ENCODE measurements at places on chromosomes 5 and 9.

GRCh38 chr9:114487607-114488300 lies 17.5 kb downstream of the WHRN start:
- DNase-seq, result peak; percentile 79

GRCh38 chr9:123478160-123478559 lies 122.2 kb downstream of the CRB2 start:
- no peak for DNase-seq

DNA sequence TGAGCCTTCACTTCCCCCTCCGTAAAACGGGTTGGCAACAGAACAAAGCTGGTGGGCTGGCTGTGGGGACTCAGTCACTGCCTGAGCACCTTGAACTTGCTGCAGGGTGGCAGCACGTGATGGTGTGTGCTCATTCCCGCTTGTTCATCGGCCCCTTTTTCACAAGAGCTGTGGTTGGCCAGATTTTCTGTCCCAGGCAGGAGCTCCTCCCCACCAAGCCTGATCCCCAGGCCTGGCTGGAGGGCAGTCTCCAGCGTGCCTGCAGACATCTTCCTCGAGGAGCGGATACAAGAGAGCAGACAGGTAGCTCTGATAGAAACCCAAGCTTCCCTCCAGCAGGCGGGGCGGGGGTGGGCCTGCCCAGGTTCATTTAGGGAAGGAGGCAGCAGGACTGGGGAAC lies 61.9 kb upstream of the ORM1 start:
- DNase-seq, result no peak

DNA sequence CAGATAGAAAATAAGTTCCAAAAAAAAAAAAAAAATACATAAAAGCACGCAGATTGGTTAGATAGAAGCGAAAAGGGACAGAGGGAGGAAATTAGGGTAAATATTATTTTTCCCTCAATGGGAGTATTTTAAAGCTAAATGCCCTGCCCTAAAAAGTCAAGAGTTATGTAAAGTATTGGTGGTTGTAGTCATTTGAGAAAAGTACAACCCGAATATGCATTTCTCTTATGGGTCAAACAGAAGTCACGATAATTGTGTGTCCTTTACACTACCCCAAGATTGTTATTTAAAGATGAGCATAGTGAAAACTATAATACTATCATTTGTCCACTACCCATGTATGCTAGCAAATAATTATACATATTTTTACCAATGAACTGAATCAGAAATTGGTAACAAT lies 368.7 kb downstream of the NDUFS4 start:
- DNase-seq, result no peak

DNA sequence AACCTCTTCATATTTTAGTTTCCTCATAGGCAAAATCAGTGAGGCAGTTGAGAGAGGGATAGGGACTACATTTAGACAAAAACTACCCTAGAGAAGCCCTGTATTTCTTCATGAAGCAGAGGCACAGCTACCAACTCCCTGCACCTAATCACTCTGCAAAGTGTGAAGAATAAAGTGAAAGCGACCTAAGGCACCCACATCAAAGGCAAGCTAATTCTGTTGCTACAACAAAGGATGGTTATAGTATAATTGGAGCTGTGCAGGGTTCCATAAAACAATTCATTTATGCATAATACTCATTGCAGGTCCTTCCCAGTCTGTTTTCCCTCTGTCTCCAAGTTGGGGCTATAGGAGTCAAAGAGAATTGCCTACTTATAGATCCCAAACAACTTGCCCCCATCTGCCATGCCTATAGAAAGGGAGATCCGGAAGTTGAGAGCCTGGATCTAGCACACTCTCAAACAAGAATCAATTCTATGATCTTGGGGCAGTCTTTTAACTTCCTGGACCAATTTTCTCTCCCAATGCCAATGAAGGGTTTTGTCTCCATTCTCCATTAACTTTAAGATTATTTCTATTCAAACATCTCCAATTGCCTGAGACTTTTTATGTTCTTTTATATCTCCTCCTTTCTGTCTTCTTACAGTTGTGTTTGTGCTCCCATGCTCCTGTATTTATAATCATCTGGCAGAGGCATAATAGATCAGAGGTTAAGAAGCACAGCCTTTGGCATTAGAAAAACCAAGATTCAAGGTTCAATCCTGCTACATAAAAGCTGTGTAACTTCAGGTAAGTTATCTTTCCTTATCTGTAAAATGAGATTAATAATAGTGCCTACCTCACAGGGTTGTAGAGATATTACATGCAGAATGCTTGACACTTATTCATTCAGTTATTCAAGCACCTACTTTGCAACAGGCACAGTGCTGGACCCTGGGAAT lies 56.0 kb upstream of the PTGER4 start:
- DNase-seq, result no peak

DNA sequence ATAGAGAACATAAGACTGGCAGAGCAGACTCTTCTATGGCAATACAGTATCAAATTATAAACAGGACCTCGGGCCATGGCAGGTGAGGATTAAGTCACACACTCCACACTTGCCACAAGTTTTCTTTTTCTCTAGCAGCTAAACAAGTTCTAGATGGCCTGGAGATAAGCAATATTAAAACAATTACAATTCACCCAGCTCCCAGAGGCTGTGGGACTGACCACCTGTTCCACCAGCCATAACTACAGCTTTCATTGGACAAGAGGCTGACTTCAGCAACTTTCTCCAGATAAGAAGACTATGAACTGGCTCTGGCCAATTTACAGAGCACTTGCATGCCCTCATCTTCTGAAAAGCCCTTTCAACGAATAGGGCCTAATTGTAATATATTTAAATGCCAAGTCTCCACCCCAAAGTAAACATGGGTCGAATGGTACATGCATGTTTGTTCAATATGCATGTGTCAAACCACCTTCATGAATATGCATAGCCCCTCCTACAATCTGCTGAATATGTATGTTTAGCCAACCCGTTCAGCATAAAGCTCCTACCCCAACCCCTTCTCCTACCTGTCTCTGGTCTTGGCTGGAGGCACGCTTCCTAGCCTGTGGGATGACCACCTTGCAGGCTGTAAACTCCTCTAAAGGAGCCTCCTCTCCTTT lies 6.1 kb upstream of the CFAP157 start:
- DNase-seq, result no peak

- peak; percentile 43 for DNase-seq
Observed at GRCh38 chr5:73186976-73187375, 14.0 kb downstream of the TMEM174 start.

DNA sequence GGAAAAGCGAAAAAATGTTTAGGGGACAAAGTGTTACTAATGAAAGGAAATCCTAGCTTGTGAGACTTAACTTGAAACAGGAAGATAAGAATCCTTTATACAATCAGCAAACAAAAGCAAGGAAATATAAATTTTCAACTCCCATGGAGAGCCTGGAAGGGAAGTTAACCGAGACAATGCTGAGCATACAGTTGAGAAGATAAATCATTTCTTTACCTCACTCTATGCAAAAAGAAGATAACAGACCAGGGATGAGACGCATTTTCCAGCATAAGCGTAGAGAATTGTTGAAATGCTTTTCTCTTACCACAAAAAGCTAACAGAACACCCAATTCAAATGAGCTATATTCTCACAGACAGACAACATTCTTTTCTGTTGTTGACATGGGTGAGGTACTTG lies 309.6 kb downstream of the CWC27 start:
- DNase-seq, result peak; percentile 77

- DNase-seq, result peak; percentile 46
Observed at GRCh38 chr9:79574781-79575180, 3.0 kb downstream of the TLE4 start.

GRCh38 chr9:126955811-126956210 lies 41.2 kb downstream of the RALGPS1 start:
- DNase-seq, result no peak

DNA sequence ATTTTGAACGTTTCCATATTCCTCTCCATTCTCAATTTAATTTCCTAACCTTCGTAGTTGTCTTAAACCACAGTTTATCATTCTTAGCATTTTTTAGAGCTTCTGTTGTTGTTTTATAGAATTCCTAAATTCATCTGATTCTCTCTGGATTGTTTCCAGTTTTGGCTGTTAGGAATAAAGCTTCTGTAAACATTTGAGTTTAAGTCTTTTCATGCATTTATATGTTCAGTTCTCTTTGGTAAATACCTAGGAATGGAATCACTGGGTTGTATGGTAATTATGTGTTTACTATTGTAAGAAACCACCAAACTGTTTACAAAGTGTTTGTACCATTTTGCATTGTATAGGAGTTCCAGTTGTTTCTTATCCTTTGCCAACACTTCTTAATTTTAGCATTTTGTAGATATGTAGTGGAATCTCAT lies 29.7 kb downstream of the GPR21 start:
- DNase-seq, result peak; percentile 89

DNA sequence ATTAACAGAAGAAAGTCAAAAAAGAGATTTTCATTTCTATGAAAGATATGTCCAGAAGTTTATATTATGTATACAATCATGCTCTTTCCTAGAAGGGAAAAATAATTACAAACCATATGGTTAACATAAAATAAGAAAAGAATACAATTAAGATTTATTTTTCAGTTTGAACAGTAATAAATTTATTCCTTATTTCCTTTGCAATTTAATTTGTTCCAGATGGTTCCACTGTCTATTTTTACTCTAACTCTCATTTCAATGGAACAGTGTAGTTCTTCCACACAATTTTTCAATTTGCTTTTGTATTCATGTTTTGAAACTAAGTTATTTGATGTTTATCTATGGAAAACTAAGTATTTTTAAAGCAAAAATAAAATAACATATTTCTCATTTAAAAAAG lies 1026.3 kb downstream of the TAF11L14 start:
- DNase-seq, result no peak

DNA sequence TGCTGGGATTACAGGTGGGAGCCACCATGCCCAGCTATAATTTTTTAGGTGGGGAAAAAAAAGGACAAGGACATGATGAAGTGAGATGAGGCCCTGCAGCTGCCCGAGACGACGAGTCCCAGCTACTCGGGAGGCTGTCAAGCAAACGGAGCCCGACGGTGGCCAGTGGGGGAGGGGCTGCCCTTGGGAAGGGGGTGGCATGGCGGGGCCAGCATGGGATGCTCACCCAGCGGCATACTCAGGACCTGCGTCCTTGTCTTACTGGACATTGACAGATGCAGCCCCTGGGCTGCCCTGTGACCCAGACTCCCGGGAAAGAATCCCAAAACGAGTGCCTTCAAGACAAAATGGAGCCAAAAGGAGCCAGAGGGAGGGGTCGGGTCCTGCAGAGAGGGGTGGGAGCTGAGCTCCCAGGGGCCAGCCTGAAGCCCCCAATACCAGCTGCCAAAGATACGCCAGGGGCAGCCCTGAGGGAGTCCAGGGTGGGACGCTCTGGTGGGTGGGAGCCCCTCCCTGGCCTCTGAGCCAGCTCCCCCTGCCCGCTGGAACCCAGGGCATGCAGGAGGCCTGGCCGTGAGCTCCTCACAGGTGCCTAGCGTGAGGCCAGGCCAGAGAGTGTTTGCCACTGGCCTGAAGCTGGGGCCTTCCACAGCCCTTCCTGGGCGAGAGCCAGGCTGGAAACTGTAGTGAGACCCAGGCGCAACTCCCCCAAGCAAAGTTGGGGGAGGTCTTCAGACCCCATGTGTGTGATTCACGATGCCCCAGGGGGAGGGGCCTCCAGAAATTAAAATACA lies 15.7 kb downstream of the CCDC187 start:
- DNase-seq, result no peak

- DNase-seq, result no peak
Observed at GRCh38 chr9:99235069-99235468, 13.0 kb downstream of the SEC61B start.

DNA sequence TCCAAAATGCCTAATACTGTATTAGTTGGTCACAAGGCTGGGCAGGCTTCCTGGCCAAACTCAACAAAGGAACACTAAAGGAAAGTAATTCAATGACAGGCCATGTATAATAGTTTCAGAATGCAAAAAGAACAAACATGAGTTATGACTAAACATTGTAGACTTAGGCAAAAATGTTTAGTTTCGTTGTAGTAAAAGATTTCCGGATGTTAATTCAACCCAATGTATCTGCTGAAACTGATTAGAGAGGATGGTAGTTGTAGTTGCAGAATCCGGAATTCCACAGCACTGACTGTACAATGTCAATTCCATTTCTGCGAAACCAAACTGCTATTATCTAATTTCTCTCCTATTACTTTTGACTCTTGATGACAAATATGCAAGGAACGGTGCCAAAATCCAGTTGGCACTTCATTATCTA lies 117.9 kb upstream of the FST start:
- DNase-seq, result peak; percentile 100

GRCh38 chr5:1483064-1483463 lies 37.8 kb upstream of the SLC6A3 start:
- DNase-seq, result no peak

GRCh38 chr5:72206160-72206559 lies 98.9 kb downstream of the MAP1B start:
- no peak for DNase-seq

DNA sequence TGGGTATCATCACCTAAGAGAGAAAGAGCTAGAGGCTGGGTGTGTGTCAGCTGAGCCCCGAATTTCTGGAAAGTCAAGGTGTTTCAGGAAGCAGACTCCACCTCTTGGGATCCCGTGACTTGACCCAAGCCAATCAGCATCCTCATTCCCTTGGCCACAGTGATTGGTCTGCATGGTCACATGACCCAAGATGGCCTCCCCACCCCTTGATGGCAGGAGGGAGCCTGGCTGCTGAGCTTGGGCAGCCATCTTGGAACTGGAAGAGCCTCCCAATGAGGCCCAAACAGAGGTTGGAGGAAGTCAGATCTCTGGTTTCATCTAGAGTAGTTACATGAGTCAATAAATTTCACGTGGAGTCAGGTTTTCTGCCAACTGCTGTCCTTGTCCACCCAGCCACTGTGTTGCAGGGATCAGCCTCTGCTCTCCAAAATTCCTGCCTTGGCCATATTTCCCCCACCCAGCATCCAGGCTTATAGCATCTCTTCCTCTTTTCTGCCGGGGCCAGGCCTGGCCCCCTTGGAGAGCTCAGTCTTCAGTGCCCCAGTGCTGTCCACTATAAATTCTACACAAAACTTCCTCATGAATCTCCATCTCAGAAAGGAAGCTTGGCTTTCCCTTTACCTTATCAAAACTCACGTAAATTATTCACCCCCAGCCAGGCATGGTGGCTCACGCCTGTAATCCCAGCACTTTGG lies 17.2 kb upstream of the SUSD3 start:
- no peak for DNase-seq

GRCh38 chr5:14359069-14360043 lies 216.2 kb downstream of the TRIO start:
- DNase-seq, result no peak

Data from fibroblast of skin of back (primary cell).